ENCODE measurements at places on chromosomes 3 and 15. TPM values are rescaled to one million over a fixed set of nuclear protein-coding genes. Genes with fewer than 3 reads are reported as not detected.
A peak's percentile ranks its signal among the peaks of the same experiment; 100 is the strongest.

- no peak for DNase-seq
Observed at GRCh38 chr3:67524046-67524445, 130.4 kb downstream of the SUCLG2 start.

DNA sequence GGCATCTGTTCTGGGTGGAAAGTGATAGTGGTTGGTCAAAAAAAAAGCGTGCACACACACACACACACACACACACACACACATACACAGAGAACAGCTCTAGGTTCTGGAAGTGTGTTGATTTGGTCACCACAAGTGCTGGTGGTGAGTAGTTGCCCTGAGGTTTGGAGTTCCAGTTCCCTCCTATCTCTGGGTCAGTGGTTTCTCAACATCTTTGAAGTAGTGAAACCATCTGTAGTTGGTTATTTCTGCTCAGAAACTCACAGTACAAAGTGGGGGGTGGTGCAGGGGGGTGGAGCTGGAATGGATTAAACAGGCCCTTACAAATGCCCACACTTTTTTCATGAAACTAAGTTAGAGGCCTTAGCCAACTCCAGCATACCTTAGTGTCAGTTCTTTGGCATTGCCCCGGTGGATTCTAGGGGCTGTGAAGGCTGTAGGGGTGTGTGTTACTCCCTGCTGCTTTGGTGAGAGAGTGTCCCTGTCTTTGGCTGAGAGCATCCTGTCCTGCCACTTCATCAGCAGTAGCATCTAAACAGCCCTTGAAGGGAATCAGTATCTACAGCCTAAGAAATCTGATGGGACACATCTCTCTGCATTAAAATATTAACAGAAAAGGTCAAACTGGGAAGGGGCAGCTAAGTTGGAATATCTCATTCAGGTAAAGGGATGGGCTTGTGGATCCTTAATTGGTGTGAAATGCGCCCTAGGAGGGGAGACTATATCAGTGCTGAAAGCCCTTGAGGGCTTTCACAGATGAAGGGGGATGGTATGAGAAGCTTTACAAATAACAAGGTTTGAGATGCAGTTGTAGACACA is 20.6 kb downstream of the SMAD3 start:
- peak; percentile 35 for DNase-seq

DNA sequence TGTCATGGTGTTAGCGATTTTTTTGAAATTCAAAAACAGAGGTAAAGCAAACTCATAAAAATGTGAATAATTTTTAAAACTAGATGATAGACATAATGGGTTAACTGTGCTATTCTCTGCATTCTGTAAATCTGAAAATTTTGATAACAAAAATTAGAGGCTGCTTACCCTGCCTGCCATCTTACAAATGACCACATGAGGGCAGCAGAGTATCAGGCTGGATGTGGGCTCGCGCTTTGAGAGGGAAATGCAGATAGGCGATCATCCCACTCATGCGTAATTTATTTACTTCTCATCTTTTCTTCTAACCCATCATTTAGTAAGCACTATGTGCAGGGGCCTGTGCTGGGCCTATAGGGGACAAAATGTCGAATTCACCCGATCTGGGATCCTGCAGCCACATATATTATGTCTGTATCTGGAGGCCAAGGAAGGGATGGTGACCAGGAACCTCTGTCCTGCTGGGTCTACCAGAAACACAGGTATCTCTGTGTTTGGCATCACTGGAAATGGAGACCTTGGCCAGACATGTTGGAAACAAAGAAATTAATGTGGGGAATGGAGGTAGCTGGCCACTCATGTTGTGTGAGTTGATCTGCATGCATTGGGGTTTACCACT is 7.8 kb upstream of the RAD18 start:
- DNase-seq, result peak; percentile 81

DNA sequence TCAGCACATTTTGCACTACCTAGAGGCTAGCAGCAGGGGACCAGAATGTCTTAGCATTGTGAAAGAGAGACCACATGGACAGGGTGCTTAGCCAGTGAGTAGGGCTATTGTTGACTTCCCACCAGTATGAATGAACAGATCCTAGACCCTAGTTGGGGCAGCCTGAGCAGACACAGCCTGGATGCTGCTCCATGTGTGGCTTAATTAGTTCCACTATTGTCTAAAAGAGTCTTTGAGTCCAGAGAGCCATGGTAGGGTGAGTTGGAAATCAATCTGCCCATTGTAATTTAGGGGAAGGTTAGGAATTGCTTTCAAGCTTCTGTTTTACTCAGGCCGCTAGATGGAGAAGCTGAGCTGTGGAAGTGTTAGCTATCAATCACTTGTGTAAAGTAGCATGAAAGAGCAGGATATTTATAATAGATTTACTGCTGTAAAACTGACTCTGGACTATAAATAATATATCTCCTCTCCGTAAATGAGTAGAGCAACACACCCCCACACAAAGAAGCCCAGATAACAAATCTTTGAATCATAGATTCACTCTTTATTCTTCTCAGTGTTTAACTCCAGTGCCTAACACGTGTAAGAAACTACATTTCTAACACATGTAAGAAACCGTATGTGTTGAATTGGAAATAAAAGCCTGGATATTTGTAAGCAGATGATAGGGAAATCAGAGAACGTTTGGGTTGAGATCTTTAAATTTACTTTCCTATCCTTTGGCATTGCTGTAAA is 4.1 kb upstream of the GCSAM start:
- DNase-seq, result peak; percentile 71

GRCh38 chr15:72616491-72617210 is 37.8 kb upstream of the GOLGA6B start:
- no peak for DNase-seq

- no peak for DNase-seq
Observed at GRCh38 chr3:43647331-43648166, 25.7 kb upstream of the ANO10 start.

DNA sequence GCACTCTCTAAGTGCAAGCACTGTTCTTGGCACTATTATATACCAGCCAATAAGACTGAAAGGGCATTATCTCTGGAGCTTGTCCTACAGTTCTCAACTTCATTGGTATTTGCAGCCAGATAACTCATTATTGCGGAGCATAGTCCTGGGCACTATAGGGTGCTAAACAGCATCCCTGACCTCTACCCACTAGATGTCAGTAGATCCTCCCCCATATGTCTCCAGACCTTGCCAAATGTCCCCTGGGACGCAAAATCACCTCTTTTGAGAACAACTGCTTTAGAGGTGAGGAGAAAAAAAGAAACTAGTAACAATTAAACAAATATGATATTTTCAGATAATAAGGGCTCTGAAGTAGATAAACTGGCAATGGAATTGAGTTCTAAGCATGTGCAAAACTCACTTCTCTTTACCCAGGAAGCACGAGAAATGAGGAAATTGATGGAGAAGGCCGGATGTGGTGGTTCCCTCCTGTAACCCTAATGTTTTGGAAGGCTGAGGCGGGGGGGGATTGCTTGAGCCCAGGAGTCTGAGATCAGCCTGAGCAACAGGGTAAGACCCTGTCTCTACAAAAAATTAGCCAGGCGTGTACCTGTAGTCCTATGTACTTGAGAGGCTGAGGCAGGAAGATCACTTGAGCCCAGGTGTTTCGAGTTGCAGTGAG is 61.4 kb downstream of the FRMD4B start:
- no peak for DNase-seq

GRCh38 chr3:52983336-52983807 is 62.5 kb downstream of the SFMBT1 start:
- no peak for DNase-seq

DNA sequence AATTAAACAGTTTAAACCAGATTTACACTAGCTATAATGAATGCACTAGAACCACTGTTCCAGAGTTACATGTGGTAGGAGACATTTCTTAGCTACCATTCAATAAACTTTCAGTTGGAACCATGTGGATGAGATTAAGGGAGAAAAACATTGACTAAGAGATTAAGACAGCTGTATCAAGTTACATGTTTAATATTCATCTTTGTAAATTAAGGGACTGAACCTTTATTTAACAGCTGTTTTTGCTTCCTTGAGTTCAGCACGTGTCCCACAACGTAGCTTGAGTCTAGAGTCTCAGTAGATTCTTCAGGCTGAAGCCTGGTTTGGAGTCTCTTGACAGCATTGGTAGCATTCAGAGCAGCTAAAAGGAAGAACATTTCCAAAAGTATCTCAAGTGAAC is 27.2 kb upstream of the CFAP44 start:
- no peak for DNase-seq

- no peak for DNase-seq
Observed at GRCh38 chr3:52218937-52219650, 6.4 kb downstream of the TLR9 start.

DNA sequence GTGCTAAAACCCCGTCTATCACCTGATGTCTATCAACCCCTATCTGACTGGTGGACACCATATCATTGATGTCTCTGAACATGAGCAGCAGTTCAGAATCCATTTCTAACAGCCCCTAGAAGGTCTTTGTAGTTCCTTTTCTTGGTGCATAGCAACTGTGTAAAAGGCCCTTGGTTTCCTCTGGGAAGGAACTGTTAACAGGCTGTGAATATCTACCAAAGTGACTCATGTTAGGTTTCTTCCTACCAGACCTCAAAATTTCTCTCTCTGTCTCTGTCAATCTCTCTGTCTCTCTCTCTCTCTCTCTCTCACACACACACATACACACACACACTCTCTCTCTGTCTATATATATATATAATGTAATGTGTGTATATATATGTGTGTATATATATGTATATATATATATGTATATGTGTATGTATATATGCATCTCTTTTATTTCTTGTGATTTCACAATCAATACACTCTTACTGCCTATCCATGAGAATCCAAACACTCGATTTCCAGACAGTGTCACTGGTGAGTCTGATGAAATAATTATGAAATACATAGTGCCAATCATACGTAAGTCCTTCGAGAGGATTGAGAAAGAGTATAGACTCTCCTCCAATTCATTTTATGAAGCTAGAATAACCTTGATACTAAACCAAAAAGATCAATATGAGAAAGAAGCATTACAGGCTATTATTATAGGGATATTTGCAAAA is 335.9 kb upstream of the SLCO3A1 start:
- DNase-seq, result no peak

DNA sequence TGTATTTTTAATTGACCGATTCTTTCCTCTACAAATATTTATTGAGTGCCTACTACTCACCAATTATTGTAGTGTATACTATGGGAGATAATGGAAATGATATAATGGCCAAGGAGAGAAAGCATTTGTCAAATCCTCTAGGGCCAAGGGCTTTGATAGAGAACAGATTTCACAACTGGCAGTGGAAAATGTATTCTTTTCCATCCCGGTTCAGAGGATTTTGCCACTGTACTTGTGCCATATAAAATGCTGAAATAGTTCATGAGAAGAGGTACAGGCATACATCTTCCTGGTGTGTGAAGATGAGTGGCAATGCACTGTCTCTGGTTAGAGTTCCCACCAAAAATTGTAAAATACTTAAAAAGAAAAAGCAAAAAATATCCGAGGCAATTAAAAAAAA is 451.6 kb upstream of the TPRG1 start:
- DNase-seq, result no peak

DNA sequence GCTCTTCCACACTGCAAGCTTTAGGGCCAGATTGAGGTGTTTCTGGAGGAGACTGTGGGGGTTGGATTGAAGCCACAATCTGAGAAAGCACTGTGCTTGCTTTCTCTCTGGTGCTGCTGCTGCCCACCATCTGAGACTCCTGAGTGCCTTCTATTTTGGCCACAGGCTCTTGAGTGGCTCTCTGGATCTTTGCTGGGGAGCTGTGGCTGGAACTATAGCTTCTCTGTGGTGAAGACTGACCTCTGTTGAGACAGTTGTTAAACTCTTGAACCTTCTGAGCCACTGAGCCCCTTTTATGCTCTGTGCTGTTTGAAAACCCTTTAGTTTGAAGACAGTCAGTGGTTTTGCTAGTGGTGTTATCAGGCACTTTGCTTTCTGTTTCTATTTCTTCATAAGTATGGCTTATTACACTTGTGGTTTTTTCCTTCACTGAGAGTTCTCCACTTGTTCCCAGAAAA is 108.7 kb upstream of the TSPAN3 start:
- DNase-seq, result no peak

GRCh38 chr15:80203361-80203885 is 48.6 kb downstream of the CTXND1 start:
- no peak for DNase-seq

INSYN1 gene
- polyA plus RNA-seq, result 4.0 TPM

MYO5C gene
- polyA plus RNA-seq, result 8.5 TPM

SLC25A20 gene
- 15.1 TPM for polyA plus RNA-seq

CACNA2D3 gene
- polyA plus RNA-seq, result 1.9 TPM

GHRL gene
- polyA plus RNA-seq, result 0.82 TPM

ANKRD63 gene
- 0.34 TPM for polyA plus RNA-seq

Measured in muscle of back (tissue), 13 donors.